SW 1271 (cell line): ENCODE measurements at places on chromosomes 6 and 20.

- no peak for DNase-seq
These were observed 26.6 kb upstream of the SNAP91 start for GRCh38 chr6:83735461-83735860.

DNA sequence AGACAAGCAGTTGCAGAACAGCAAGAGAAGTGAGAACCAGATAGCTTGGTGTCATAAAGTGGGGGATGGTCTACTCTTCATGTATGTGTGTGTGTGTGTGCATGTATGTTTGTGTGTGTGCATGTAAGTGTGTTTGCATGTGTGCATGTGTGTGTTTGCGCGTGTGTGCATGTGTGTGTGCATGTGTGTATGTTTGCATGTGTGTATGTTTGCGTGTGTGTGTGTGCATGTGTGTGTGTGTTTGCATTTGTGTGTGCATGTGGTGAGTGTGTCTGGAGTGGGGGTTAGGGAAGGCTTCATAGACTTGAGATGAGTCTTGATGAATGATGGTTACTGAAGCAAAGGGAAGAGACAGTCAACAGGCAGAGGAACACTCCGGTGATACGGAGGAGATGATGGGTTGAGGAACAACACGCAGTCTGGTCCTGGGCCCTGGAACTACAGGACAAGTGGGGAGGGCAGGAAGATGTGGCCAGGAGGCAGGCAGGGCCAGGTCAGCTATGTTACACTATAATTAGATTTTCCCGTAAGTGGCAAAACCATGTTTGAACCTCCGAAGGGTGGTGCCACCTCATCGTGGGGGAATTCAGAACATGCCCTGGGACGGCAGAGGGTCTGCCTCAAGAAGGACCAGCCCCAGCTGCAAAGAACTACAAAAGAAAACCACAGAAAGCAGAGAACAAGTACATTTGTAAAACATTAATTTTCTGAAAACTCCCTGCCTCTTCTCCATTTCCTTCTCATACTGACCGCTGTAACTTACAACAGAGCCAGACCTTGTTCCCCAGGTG is 38.7 kb upstream of the PDE10A start:
- DNase-seq: no peak

GRCh38 chr6:107491138-107491609 is 1.3 kb downstream of the SOBP start:
- DNase-seq: no peak

DNA sequence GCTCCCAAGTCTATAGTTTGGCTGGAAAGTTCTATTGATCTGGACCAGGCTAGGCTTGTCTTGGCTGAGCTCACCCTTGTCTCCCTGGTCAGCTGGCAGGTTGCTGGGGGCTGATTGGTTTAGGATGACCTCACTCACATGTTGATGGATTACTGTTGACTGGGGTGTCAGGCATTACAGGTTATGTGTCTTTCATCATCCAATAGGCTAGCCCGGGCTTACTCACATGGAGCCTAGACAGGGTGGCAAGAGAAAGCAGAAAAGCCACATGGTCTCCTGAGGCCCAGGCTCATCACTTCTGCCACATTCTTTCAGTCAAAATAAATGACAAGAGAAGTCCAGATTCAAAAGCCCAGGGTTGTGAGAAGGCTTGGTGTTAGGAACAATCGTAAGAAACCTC is 103.5 kb downstream of the BFSP1 start:
- DNase-seq: no peak

GRCh38 chr6:108321253-108321747 is 26.4 kb downstream of the AFG1L start:
- no peak for DNase-seq

- no peak for DNase-seq
These were observed 21.0 kb upstream of the PRELID3B start for GRCh38 chr20:59063358-59064213.

- no peak for DNase-seq
These were observed 150.9 kb downstream of the EYA4 start for GRCh38 chr6:133392015-133392414.

- no peak for DNase-seq
These were observed 359.4 kb downstream of the ESR1 start for GRCh38 chr6:152166897-152167296.

- no peak for DNase-seq
These were observed 63.1 kb upstream of the PTPRT start for GRCh38 chr20:43252761-43253160.

DNA sequence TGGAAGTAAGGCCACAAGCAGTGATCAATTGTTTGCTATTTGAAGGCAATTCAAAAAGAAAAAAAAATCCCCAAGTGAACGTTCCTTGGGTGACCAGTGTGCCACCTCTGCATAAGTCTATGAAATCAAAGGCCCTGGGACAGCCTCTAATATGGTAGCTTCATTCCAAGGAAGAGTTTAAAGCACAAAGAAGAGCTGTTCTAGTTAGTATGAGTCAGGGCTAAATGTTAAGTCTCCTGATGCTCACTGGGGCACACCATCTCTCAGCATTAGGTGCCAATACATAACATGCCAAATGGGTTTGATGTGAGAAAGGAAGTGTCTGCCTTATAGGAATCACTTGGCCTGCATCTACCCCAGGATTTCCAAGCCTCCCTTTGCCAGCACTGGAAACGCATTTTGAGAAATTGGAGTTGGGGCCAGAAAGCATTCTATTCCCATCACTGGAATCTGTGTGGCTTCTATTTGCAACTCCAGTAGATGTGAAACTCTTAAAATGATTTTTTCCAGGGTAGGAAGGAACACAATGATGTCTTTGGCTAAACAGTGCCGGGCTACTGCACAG is 13.0 kb downstream of the UNC5CL start:
- no peak for DNase-seq

DNA sequence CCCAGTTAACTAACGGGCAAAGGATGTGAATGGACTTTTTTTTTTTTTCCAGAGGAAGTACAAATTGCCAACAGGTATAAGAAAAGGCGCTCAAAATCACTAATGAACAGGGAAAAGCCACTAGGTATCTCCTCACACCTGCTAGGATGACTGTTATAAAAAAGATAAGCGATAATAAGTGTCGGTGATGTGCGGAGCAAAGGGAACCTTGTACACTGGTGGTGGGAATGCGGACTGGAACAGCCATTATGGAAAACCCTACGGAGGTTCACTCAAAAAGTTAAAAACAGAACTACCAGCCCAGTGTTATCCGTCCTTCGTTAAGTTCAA is 787 bp upstream of the RAB32 start:
- DNase-seq: peak; percentile 11

DNA sequence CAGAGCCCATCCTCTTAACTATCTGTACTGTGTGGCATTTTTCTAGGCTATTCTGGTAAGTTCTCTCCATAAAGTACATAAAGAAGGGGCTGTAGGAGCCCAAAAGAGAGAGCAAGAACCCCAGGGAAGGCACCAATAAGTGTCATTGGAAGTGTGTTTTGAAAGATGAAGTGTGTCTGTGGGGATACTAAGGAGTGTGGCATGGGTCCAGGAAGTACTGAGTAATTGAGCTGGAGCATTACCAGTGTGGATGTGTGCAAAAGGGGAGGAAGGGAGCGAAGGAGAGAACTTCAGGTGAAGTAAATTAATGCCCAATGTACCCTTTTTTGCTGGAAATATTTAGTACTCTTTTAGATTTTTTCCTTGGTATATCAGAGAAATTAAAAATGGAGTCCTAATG is 63.9 kb downstream of the KCNS1 start:
- DNase-seq: peak; percentile 24

- DNase-seq: no peak
These were observed 358.2 kb downstream of the KIF16B start for GRCh38 chr20:16215041-16215440.
